Hematopoietic multipotent progenitor cell treated with erythropoietin and hydrocortisone succinate and interleukin-3 and kit ligand, for 17 days (in vitro differentiated cells): ENCODE measurements at places on chromosomes 16 and 17.

DNA sequence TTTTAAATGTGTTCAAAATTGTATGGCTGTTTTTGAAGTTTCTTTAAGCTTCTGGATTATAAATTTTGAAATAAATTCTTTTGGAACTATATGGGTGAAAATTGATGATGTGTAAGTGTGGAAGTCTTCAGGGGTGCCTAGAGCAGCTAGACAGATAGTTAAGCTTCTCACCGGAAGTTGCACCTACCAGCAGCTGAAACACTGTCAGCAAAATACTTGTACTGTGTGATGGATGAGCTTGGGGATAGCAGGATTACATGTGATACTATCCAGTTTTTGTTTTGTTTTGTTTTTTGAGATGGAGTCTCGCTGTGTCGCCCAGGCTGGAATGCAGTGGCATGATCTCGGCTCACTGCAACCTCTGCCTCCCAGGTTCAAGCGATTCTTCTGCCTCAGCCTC is 19.7 kb downstream of the RBL2 start:
- DNase-seq: no peak

DNA sequence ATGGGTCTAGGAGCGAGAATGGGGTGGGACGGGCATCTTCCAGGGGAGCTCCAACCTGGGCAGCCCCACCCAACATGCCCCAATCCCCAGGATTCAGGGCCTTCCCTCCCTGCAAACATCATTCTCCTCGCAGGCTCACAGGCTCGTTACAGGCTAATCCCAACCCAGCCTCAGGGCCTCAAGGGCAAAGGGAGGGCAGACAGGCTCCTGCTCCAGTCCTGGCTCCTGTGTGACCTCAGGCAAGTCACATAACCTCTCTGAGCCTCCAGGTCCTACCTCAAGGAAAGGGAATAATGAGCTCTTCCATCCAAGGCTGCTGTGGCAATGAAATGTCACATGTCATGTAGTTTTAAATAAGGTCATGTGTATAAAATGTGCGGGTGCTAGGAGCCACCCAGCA is 186.5 kb upstream of the TNRC6C start:
- DNase-seq: no peak

DNA sequence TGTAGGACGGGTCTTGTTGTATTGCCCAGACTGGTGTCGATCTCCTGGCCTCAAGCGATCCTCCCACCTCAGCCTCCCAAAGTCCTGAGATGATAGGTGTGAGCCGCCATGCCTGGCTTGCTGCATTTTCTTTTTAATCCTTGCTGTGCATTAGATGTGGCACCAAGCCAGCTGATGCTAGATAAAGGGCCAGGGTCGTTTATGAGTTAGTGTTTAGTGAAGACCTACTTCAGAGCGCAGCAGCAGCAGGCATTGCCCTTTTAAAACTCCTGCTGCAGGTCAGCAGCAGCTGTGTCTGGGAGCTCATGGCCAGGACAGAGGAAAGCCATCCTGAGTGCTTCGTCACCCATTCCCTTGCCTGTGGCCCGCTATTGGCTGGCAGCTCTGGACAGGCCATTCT is 237.3 kb downstream of the CCDC182 start:
- no peak for DNase-seq

GRCh38 chr16:85593494-85594221 is 19.5 kb upstream of the GSE1 start:
- no peak for DNase-seq

DNA sequence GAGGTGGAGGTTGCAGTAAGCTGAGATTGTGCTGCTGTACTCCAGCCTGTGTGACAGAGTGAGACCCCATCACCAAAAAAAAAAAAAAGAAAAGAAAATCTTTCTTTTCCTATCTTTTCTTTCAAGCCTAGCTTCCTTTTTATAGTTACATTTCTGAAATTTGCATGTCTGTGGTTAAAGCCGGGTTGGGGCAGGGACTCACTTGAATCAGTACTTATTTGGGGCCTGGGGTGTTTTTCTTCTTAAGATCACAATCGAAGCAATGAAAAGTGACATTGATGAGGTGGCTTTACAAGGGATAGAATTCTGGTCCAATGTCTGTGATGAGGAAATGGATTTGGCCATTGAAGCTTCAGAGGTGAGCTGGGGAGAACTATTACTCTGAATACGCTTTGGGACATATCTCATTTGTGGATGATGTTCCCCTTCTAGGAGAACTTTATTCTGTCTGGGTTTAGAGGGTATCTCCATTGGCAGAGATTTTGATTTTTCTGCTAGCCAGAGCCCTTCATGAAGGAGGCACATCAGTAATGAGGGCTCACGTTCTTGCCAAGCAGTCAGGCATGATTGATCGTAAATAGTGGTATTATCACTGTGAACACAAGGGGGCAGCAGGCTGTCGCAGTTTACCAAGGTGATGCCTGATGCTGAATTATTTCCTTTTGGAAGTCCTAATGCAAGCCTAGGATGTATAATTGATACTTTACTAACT is 14.3 kb downstream of the KPNB1 start:
- peak; percentile 59 for DNase-seq

DNA sequence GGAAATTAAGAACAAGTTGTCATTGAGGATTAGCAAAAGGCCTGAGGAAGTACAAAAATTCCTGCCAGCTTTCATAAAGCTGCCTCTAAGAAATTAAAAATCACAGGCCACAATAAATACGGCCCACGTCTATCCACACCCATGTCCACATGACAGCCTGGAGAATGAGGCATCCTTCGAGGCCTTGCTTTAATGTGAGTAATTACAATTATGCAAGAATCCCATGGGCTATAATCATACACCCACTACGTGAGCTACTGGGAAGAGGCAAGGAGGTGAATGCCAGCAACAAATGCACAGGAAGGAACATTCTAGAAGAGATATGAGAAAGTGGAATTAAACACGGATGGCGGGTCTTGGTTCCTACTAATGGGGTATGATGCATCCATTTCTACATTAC is 65.4 kb upstream of the ZFHX3 start:
- no peak for DNase-seq

DNA sequence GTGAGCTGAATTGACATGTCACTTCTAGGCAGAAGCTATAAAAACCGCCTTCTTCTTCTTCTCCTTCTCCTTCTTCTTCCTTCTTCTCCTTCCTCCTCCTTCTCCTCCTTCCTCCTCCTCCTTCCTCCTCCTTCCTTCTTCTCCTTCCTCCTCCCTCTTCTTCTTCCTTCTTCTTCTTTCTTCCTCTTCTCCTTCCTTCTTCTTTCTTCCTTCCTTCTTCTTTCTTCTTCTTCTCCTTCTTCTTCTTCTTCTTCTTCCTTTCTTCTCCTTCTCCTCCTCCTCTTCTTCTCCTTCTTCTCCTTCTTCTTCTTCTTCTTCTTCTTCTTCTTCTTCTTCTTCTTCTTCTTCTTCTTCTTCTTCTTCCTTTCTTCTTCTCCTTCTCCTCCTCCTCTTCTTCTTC is 4.8 kb upstream of the FBXL19 start:
- DNase-seq: no peak
